H1 (cell line): ENCODE measurements at places on chromosomes 5 and 9. TPM values are rescaled to one million over a fixed set of nuclear protein-coding genes. Genes with fewer than 3 reads are reported as not detected.

DCP2 gene
- 162 and 173 TPM in 2 replicates for total RNA-seq

DNA sequence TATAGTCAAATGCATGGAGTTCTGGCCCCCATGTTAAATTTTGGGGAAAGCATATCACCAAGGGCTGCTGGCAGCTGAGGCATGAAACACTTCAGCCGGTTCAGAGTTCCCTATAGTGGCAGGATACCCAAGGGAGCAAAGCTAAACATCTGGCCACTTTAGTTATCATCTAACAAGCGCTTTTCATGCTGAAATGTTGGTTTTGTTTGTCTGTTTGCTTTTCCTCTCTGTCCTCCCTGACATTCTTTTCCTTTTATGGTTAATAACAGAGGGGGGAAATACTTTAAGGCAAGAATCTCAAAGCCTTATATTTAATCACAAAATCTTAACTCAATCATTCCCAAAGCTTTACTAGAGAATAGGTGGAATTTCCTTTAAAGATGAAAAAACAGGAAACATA is 11.9 kb downstream of the APBA1 start:
- H3K4me1 ChIP-seq, result peaks cover 6% of the 10 kb centered on the region; the same call in 1 of the 2 replicates
- no peak for DNase-seq
- no peaks in the 10 kb centered on the region for H3K27me3 ChIP-seq
- H3K36me3 ChIP-seq, result no peaks in the 10 kb centered on the region

- no peaks in the 10 kb centered on the region for H3K27me3 ChIP-seq
- H3K4me3 ChIP-seq, result no peak overlapping the region
These were observed 637.7 kb downstream of the SEMA5A start for GRCh38 chr5:8908055-8908683.

- H3K27me3 ChIP-seq, result no peaks in the 10 kb centered on the region
- no peak overlapping the region for H3K4me3 ChIP-seq
- DNase-seq, result no peak
- H3K36me3 ChIP-seq, result no peaks in the 10 kb centered on the region
These were observed 43.3 kb upstream of the SLCO6A1 start for GRCh38 chr5:102542057-102542456.

DNA sequence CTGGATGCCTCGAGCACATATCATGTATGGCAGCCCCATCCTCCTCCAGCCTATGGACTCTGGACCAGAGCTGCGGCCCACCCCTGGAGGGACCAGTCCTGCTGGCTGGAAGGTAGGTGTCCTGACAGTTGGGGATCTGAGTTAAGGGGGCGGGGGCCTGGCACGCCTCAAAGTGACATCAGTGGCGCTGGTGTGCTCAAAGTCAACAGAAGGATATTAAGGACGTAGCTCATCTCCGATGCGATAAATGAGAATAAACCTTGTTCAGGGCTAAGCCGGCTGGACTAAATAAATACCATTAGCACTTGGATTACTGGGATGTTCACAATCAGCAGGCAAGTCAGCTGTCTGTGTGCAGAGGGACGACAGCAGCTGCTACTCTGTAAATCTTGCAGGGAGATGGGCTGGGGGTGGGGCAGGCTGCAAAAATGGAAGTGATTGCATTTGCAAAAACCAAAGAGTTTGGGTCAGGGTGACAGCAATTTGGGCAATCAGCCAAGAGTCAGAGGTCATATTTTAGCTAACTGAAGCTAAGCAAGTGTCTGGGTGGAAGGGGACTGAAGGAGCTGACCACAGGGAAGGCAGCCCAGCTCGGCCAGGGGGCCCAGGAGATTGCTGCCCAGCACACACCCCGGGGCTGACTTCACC is 80.0 kb upstream of the LRRTM2 start:
- peaks cover 4% of the 10 kb centered on the region; the same call in 1 of the 2 replicates for H3K4me1 ChIP-seq
- no peak overlapping the region for H3K27ac ChIP-seq
- no peak overlapping the region for H3K4me3 ChIP-seq
- H3K27me3 ChIP-seq, result no peaks in the 10 kb centered on the region
- no peaks in the 10 kb centered on the region for H3K36me3 ChIP-seq
- no peak for DNase-seq

ARL14EPL gene
- not detected in 2 replicates for total RNA-seq

ITK gene
- not detected in 2 replicates for total RNA-seq
